ENCODE measurements at places on chromosomes 16 and 17.
A peak's percentile ranks its signal among the peaks of the same experiment; 100 is the strongest.

DNA sequence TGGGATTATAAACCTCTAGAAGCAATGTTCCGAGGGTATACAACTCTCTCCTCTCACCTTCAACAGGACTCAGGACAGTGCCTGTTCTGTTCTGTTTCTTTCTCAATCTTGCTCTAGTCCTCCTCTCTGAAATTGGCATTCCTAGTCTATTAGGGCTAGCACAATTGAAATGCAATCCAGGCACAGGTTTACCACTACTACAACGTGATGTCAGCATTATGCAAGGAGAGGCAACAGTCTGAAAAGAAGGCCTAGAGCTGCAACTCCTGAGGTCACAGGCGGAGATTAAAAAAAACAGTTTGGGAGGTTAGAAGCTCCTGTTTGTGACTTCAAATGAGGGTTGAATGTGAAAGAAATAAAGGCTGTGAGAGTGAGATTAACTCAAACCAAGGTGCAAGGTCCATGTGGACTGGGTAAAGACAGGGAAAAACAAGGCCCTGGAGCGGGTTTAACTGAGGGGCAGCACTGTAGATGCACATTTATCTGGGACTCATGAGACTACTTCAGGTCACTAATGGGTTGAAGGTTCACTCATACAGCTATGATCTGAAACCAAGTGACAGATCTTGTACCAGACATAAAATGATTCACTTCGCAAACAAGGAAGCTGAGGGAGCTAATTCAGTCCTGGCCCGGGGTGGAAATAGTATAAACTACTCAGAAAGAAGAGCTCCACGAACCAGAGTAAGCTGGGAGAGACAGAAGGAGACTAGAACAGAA lies 16.8 kb downstream of the AMFR start:
- no peak for DNase-seq

- no peak for DNase-seq
Measured at GRCh38 chr16:52069866-52070265, 477.1 kb downstream of the TOX3 start.

- no peak for DNase-seq
Measured at GRCh38 chr16:68275611-68276191, 11.4 kb downstream of the SLC7A6 start.

DNA sequence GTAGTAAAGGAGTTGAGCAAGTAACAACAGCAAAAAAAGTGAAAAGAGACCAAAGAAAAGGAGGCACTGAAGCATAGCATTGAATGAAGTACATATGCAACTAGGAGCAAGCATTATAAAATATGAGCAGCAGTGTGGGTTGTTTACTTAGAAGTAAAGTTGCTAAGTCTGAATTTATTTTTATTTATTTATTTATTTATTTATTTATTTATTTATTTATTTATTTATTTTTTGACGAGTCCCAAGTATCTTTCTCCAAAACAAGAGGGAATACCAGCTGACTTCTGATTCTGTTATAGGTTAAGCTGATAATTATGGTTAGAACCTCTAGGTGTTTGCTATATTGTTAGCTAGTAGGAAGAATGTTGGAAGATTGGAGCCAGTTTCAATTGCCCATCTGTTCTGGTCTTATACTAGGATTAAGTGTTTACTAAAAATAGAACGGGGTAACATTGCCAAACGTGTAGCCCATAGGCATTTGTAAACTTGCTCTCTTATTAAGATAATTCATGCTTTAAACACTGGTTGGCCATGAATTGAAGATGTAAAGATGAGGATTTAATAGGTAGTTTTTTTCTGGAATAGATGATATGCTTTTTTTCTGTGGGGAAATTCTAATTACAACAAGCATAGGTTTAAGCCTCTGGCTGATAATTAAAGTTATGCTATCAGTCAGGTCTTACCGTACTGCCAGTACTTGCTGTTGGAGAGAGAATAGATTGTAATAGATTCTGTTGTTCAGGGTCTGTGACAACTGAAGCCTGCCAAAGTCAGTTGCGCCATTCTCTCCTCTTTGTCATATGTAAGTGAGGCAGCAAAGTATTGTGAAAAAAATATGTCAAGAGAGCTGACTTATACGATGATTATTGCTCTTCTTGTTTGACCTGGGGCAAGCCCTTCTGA lies 66.7 kb downstream of the PPM1E start:
- DNase-seq, result no peak

DNA sequence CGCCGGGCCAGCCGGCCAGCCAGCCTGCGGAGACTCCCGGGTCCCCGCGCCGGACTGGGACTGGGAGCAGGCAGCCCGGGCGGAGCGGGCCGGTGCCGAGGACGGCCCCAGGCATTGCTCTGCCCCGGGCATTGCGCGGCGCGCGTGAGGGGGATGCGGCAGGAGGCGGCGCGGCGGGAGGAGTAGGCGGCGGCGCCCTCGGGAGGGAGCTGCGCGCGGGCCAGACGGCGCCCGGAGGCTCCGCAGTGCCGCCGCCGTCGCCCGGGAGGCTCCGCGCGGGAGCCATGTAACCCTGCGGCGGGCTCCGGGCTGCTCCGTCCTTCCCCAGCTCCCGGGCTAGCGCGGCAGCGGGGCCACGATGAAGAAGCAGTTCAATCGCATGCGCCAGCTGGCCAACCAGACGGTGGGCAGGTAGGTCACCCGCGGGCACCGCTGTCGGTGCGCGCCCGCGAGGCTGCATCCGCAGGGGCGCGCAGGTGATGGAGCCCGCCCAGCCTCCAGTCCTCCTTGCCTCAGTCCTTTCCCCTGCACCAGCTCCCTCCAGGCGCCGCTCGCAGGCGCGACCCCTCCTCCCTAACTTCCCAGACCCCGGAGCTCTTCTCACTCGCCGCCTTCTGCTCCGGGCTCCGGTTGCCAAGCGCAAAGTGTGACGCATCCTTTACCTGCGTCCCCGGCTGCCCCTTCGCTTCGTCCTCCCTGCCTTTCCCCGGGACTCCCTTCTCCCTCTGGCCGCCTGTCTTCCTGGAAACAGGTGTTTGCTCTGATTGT lies at the start of gene ARHGAP44:
ARHGAP44 (plus strand) TSS at position 18 of the 768 bp plus-strand sequence; CDS start at position 359, 341 bp downstream.
- DNase-seq, result no peak

GRCh38 chr17:18980682-18981334 lies 23.8 kb downstream of the FAM83G start:
- no peak for DNase-seq

DNA sequence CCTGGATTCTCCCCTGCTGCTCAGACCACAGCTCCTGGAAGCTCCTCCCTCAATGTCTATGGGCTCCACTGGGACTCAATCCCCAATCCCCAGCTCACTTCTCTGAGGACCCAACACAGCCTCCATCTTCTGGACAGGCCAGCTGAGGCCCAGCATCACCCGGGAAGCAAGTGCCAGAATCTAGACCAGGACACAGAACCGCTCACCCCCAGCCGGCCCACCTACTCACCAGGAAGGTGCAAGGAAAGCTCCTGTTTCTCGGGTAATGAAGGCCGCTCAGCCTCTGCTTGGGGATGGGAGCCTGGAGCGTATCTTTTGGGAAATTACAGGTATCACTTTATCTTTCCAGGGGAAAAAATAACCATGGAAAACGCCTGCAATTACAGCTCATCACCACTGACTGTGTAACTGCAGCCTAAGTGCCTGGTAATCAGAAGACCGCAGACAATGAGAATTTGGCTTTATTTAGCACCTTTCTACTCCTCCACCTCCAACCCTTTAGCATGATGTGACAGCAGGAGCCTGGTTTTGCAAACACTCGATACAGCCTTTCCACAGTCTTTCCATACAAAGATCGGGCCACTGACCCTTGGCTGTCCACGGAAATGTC lies 49.6 kb upstream of the RPL38 start:
- DNase-seq, result no peak

- DNase-seq, result no peak
Measured at GRCh38 chr17:75876938-75877751, 1.2 kb downstream of the TRIM47 start.

GRCh38 chr16:85031451-85031850 lies 3.9 kb downstream of the KIAA0513 start:
- DNase-seq, result no peak

- DNase-seq, result peak; percentile 37
Measured at GRCh38 chr16:68356249-68356918, 45.6 kb downstream of the PRMT7 start.

DNA sequence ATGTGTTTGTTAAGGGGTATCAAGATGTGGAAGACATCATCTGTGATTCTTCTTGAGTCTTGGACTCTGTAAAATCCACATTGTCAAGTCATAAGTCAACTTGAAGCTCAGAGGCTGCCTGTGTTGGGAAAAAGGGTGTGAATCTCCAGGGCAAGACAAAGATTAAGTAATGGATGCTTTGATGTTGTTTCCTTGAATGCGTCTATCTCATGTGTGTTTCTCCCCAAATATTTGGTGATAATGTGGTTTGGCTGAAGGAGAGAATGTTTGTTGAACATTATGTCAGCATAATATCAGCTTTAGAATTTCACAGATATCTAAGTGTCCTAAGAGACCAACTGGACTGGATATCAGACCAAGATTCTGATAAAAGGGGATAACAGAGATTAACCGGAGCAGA lies 24.1 kb upstream of the KCNJ16 start:
- DNase-seq, result no peak

- DNase-seq, result no peak
Measured at GRCh38 chr17:81489012-81489997, 23.3 kb downstream of the ACTG1 start.

DNA sequence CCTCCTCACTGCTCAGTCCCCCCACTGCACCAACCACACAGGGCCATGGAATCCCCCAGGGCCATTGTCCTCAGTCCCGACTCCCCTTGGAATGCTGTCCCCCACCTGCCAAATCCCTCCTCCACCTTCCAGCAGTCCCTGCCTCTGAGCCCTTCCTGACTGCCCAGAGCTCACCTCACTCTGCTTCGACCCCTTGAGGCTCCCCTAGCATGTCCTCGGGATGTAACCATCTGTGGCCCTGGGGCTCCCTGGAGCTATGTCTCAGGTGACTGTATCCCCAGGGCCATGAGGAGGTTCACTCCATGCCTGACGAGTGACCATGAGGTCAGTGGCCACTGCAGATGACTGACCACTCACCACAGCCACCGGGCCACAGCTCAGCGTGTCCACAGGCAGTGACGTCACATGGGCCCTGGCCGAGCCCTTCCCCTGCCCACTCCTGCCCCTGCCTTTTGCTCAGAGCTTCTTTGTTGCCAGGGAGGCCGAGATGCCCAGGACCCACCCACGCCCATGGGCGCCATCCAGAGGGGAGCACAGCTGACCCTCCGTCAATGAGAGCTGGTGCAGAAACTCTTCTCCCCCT lies 7.7 kb upstream of the PIEZO1 start:
- no peak for DNase-seq

DNA sequence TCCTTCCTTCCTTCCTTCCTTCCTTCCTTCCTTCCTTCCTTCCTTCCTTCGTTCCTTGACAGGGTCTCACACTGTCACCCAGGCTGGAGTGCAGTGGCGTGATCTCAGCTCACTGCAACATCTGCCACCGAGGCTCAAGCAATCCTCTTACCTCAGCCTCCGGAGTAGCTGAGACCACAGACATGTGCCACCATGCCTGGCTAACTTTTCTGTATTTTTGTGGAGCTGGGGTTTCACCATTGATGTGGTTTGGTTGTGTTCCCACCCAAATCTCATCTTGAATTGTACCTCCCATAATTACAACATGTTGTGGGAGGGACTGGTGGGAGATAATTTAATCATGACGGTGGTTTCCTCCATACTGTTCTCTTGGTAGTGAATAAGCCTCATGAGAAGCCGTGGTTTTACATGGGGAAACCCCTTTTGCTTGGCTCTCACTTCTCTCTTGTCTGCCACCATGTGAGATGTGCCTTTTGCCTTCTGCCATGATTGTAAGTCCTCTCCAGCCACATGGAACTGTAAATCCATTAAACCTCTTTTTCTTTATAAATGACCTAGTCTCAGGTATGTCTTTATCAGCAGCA lies 90.3 kb upstream of the MPHOSPH6 start:
- DNase-seq, result no peak

- no peak for DNase-seq
Measured at GRCh38 chr16:56689171-56689570, 6.9 kb downstream of the MT1X start.

- no peak for DNase-seq
Measured at GRCh38 chr16:64168371-64168770, 953.5 kb downstream of the CDH11 start.

DNA sequence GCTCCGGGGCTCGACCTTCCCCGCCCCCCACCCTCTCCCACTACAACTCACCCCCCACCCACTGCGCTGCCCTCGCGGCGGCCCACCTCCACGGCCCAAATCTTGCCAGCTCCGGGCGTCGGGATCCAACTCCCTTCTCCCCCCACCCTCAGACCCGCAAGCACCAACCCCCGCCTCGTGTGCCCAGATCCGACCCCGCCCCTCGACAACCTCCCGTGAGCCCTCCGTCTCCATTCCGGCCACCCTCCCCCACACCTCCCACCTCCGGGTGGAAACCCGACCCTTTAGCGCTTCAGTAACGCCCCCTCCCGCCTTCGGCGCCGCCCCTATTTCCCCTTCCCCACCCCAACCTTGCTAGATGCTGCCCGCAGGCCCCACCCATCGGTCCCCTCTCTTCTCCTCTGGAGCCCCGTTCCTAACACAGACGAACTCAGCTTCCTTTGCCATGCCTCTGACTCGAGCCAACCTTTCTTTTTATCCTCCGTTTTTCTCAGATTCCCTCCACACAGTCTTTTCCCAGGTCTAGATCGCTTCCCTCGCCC lies 717 bp downstream of the UBE2Z start:
- peak; percentile 70 for DNase-seq

- no peak for DNase-seq
Measured at GRCh38 chr16:84005391-84005790, 37.2 kb downstream of the SLC38A8 start.

DNA sequence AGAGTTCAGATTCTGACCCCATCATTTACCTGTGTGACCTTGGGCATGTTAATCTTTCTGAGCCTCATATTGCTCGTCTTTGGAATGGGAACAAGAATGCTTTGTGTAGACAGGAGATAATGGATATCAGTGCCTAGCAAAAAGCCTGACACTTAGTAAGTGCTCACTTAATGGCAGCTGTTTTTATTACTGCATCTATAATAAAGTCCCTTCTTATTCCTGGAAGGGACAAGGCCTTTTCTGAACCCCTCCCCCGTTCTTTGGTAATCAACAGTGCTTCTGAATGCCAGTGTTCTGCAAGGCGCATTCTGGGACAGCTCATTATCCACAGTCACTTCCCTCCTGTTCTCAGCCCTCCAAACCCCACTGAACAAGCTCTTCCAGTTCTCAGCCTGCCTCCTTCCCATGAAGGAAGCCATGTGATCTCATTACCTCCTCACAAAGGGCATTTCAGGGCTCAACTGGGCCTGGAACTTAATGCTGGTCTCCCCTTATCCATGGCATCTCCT lies 25.1 kb upstream of the SUPT4H1 start:
- DNase-seq, result no peak

DNA sequence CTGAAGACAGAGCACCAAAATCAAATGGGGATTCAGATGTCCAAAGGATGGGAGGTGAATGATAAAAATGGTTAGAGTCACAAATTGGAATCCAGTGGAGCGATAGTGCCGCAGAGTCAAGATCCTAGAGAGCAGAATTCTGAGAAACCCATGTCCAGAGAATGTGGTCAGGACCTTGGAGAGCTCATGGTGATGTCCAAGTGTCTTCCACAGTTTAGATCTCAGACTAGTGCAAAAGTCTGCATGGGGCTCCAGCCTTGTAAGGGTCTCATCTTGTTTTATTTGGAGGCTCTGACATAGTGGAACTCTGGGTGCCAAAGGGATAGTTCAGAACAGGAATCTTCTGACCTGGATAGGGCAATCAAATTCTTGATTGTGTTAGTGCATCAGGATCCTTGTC lies 245.9 kb upstream of the HSBP1 start:
- no peak for DNase-seq

- no peak for DNase-seq
Measured at GRCh38 chr17:7322520-7323194, 6.5 kb downstream of the NEURL4 start.

- DNase-seq, result no peak
Measured at GRCh38 chr17:80660527-80661198, 116.0 kb downstream of the RPTOR start.

GRCh38 chr17:28612936-28613872 lies 781 bp downstream of the RSKR start:
- DNase-seq, result peak; percentile 19
